ENCODE measurements at places on chromosomes 4 and X.

- DNase-seq = no peak
These were observed 354.9 kb downstream of the GPAT3 start for GRCh38 chr4:83890816-83891215.

GRCh38 chr4:99934891-99935290, 11.5 kb downstream of the DNAJB14 start:
- no peak for DNase-seq

DNA sequence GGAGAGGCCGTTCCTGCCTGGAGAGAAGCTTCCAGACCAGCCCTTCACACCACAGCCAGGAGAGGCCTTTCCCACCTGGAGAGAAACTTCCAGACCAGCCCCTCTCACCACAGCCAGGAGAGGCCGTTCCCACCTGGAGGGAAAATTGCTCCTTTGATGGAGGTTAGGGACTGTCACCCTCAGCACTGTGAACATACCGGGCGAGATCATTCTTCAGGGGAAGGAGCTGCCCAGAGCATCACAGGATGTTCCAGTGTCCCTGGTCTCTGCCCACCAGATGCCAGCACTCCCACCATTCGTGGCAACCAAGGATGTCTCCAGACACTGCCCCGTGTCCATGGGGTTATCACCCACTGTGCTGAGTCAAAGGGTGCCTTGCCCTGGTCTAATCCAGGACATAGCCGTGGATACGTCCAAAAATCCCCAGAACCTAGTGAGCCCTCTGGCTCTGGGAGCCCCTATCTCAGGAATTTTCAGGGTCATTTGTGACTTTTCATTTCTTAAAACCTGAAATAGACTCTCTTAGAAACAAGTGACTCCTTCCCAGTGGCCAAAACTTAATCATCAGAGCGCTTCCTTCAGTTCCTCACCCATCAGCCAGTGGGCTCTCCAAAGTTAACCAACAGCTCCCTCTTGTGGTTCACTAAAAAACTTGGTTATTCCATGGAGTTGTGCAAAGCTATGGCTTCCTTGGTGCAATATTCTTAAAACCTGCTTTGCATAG, 80.2 kb downstream of the CRMP1 start:
- no peak for DNase-seq

- DNase-seq = no peak
These were observed 45.9 kb upstream of the PGRMC1 start for GRCh38 chrX:119190091-119190681.

DNA sequence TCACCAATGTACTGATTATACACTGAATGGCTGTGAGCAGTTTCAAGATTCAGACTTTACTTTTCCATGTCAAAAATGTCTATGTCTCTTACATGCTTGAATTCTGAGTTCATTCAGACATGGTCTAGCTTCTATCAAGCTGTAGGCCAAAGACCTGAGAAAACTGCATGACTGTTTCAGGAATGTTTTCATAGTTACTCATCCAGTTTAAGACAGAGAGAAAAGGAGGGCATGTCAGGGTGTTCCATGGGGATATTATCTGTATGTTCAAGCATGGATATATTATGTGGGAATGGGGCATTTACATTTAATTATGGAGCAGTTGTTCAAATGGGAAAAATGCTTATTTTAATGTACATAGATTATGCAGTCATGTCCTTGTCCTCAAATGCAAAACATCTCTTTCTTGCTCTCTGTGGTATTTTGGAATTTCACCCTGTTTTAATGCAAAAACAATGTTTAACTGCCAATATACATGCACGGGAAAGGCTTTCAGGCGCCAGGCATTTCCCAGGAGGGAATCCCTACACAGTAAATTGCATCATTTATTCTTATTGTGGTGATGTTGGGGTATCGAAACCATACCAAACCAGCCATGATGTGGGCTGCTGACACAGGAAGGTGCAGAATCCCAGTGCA, 429.1 kb upstream of the INTU start:
- DNase-seq = no peak

DNA sequence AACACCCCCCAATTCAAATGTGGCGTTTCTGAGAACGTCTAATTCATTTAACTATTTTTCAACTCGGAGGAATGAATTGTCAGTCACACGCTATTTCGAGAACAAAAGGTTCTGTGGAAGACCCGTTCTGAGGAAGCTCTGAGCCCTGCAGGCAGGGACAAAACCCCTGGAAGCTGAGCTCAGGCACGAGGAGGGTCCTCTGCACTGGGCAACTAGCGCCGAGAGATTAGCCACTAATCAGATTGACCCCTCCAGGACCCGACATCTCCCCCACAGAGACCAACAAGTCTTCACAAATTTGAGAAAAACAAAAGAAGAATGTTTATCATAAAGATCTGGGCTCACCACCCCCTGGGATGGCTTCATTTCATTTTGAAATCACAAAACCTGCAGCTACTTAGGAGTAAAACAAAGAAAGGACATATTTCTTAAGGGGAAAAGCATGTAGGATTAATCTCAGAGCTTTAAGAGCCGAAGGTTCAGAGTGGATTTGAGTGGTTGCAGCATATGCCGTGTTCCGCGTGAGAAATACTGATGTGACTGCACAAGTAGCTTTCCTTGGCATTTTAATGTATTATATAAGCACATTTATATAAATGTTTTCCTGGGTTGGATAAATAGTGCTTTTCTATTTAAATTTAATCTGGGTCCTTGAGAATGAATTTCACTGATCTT, 41.8 kb downstream of the ADRA2C start:
- DNase-seq = no peak

DNA sequence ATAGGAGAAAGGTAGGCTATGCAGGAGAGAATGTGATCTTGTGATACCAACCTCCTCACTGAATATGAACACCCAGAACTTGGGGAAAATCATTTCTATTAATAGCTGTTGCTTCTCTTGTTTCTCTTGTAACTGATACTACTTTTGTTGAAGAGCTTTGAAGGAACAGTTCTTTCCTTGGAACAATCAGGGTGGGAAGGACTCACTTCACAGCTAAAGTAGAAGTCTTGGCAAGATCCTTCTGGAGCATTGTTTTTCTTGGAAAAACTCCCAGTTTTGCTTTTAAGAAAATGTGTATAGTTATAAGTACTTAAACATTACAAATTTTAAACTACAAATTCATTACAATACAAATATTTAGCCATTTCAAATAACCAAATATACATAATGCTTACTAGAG, 19.1 kb upstream of the XK start:
- no peak for DNase-seq

DNA sequence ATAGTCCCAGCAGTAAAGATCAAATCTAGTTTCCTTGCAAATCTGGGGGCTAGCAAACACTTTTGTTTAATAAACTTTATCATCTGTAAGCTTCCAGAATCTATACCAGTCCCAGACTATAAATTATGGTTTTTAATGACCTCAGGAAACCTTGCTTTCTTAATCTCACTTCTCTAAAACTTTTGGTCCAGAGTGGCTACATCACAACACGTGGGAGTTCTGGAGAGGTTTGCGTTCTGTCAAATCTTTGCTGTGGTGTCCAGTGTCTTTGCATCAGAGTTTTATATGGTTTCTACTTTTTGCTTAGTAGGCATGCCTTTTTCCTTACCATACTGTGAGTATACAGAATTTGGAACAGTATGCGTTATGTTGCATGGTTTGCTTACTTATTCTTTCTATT, 193.9 kb downstream of the ANK2 start:
- DNase-seq = no peak

GRCh38 chr4:113809311-113809710, 47.8 kb upstream of the CAMK2D start:
- no peak for DNase-seq

Measured in cortex of kidney (tissue), 1 donor.